Tibial nerve (tissue), 4 donors: ENCODE measurements at places on chromosomes 5 and 9. TPM values are rescaled to one million over a fixed set of nuclear protein-coding genes. Genes with fewer than 3 reads are reported as not detected.

WWC1 gene
- 0.90 TPM for total RNA-seq

TXNDC8 gene
- not detected for total RNA-seq

- no peaks in the 10 kb centered on the region for H3K36me3 ChIP-seq
- no peak overlapping the region for H3K27ac ChIP-seq
- H3K4me3 ChIP-seq, result peak overlapping the region; percentile 19
- H3K4me1 ChIP-seq, result no peaks in the 10 kb centered on the region
Observed at GRCh38 chr5:114362197-114362976, 517 bp downstream of the KCNN2 start.

- H3K36me3 ChIP-seq, result no peaks in the 10 kb centered on the region
- no peak overlapping the region for H3K4me3 ChIP-seq
- no peak for DNase-seq
- no peak overlapping the region for H3K27ac ChIP-seq
Observed at GRCh38 chr9:115495052-115495635, 377.2 kb upstream of the TNC start.

DNA sequence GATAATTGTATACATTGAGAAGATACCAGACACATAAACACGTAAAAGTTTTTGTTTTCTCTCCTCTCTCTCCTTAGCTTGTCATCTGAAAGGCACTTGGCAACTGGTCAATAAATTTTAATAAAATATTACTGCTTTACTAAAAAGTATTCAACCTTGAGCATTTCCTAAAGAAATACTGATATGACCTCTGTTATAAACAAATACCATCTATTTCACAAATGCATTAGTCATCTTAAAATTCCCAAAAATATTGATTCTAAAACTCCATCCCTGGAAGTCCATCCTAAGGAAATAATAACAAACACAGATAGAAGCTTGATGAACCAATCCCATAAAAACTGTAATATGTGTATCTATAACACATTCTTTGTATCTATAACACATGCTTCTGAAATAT, 483.2 kb downstream of the TLR4 start:
- H3K27me3 ChIP-seq, result no peaks in the 10 kb centered on the region
- H3K4me3 ChIP-seq, result no peak overlapping the region
- H3K4me1 ChIP-seq, result no peaks in the 10 kb centered on the region
- no peaks in the 10 kb centered on the region for H3K36me3 ChIP-seq

- H3K27me3 ChIP-seq, result peaks cover 81% of the 10 kb centered on the region
- no peaks in the 10 kb centered on the region for H3K4me1 ChIP-seq
- H3K4me3 ChIP-seq, result no peak overlapping the region
- no peak for DNase-seq
- no peak overlapping the region for H3K27ac ChIP-seq
- H3K36me3 ChIP-seq, result no peaks in the 10 kb centered on the region
Observed at GRCh38 chr9:126667190-126668055, 53.7 kb downstream of the LMX1B start.

- DNase-seq, result no peak
- H3K27ac ChIP-seq, result peak overlapping the region; percentile 98
- no peaks in the 10 kb centered on the region for H3K27me3 ChIP-seq
- H3K4me3 ChIP-seq, result peak overlapping the region; percentile 65
- H3K36me3 ChIP-seq, result no peaks in the 10 kb centered on the region
Observed at GRCh38 chr9:111035543-111036428, 2.5 kb downstream of the LPAR1 start.

GRCh38 chr5:154470947-154471870, 6.8 kb downstream of the HAND1 start:
- peaks cover 8% of the 10 kb centered on the region for H3K4me1 ChIP-seq
- DNase-seq, result no peak
- H3K36me3 ChIP-seq, result no peaks in the 10 kb centered on the region
- peaks cover 14% of the 10 kb centered on the region for H3K27me3 ChIP-seq
- no peak overlapping the region for H3K27ac ChIP-seq
- no peak overlapping the region for H3K4me3 ChIP-seq

GRCh38 chr5:120368923-120369715, 95.0 kb upstream of the PRR16 start:
- no peaks in the 10 kb centered on the region for H3K4me1 ChIP-seq
- H3K36me3 ChIP-seq, result no peaks in the 10 kb centered on the region

DNA sequence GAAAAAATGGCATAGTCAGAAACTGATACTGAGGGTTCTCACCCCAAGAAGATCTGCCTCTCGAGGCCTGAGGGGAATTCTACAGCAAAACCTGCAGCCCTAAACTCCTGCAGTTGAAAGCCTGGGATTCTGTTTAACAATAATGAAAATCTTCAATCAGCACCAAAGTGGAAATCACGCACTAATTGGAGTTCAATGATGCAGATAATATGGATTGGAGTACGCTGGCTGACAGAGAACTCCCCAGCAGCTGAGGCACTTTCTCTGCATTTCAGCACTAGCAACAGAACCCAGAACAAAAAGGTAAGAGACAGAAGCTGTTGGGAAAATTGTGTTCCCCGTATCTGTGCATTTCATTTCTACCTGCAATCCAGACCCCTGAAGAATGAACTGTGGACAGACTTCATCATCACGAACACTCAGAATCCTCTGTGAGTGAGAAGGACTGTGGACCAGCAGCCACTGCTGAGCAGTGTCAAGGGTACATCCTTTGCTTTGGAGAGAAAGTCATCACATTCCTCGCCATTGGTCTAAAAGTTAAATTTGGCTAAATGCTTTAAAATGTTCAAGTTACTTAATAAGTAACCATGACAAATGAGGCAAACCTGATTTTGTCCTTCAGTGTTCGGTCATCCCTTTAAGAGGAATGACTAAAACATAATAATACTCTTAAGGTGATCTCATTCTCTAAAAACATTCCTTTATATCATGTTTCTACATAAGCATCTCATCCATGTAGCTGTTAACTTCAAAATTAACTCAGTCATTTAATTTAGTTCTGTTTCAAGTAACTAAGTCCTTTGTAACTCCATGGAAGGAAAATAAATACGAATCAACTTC, 126.1 kb downstream of the GAS1 start:
- no peaks in the 10 kb centered on the region for H3K36me3 ChIP-seq
- no peaks in the 10 kb centered on the region for H3K4me1 ChIP-seq
- no peaks in the 10 kb centered on the region for H3K27me3 ChIP-seq
- H3K27ac ChIP-seq, result no peak overlapping the region

MCIDAS gene
- not detected for total RNA-seq

DNA sequence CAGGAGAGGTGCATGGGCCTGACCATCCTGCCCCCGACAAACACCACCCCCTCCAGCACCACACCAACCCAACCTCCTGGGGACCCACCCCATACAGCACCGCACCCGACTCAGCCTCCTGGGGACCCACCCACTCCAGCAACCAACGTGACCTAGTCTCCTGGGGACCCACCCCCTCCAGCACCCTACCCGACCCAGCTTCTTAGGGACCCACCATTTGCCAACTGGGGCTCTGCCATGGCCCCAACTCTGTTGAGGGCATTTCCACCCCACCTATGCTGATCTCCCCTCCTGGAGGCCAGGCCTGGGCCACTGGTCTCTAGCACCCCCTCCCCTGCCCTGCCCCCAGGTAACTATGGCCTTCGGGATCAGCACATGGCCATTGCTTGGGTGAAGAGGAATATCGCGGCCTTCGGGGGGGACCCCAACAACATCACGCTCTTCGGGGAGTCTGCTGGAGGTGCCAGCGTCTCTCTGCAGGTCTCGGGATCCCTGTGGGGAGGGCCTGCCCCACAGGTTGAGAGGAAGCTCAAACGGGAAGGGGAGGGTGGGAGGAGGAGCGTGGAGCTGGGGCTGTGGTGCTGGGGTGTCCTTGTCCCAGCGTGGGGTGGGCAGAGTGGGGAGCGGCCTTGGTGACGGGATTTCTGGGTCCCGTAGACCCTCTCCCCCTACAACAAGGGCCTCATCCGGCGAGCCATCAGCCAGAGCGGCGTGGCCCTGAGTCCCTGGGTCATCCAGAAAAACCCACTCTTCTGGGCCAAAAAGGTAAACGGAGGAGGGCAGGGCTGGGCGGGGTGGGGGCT, 4.6 kb downstream of the CEL start:
- no peak overlapping the region for H3K4me3 ChIP-seq
- no peaks in the 10 kb centered on the region for H3K27me3 ChIP-seq
- no peaks in the 10 kb centered on the region for H3K4me1 ChIP-seq
- no peak overlapping the region for H3K27ac ChIP-seq

HTR4 gene
- not detected for total RNA-seq
